ELR (cell line): ENCODE measurements at places on chromosomes 6 and 20.

DNA sequence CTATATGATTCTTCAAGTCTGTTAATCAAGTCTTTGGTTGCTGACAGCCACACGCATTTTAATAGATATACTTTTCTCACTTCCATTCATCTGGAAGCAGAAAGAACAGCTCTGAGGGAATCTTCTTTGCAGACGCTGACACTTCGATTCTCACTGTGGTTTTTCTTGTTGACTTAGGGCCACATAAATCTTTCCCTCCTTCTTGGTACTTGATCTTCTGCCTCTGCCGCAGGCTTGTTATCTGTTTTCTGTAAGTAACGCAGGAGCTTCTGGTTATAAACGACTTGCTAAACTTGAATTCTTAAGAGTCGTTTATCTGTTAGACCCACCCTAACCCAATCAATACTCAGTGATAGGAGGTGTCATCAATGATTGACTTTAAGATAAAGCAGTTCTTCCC lies 268.8 kb upstream of the SULF2 start:
- no peak for DNase-seq

DNA sequence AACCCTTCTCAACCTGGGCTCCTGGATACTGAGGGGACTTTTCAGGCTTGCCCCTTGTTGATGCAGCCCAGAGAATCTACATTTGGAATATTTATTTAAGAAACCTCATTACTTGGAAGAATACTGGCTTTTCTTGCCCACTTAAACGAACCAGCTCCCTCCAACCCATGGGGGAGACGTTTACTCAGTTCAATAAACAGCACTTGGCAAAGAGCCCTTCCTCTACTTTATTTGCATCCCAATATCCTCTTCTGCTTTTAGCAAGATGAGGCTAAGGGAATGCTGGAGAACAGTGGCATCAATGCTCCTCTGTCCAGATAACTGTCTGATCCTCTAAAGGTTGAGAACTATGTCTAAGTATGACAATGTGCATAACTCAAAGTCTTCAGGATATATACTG lies 22.2 kb downstream of the PTPRK start:
- no peak for DNase-seq

DNA sequence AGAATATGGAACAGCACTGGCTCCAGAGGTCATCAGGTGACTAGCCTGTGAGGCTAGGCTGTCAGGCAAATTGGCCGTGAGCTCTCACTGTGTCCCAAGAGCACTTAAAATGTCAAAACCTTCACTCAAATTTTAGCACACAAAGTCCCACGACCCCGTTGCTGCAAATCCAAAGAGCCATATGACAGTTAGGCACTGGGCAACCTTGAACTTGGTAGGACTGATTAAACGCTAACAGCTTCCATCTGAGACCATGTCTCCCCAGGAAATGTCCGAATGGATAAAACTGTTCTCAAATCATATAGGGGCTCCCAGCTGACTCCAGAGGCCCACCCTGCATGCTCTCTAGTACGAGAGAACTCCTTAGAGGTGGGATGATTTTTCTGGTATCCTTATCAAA lies 196.6 kb downstream of the PHACTR1 start:
- no peak for DNase-seq

- no peak for DNase-seq
Observed at GRCh38 chr6:33668914-33669313, 42.6 kb downstream of the UQCC2 start.

GRCh38 chr6:166625356-166625755 lies 1.7 kb downstream of the RPS6KA2 start:
- no peak for DNase-seq

- DNase-seq: no peak
Observed at GRCh38 chr20:20525214-20525613, 157.3 kb downstream of the INSM1 start.

GRCh38 chr6:101396548-101397173 lies 3.2 kb downstream of the GRIK2 start:
- peak; percentile 64 for DNase-seq

GRCh38 chr6:157235600-157236039 lies 87.7 kb downstream of the TMEM242 start:
- peak; percentile 69 for DNase-seq

GRCh38 chr6:37698264-37699137 lies 818 bp upstream of the MDGA1 start:
- DNase-seq: peak; percentile 71

- DNase-seq: no peak
Observed at GRCh38 chr20:24971376-24972101, 21.0 kb downstream of the APMAP start.

GRCh38 chr6:166836785-166837718 lies 119.3 kb downstream of the RNASET2 start:
- no peak for DNase-seq

- peak; percentile 67 for DNase-seq
Observed at GRCh38 chr6:143457563-143458359, 7.2 kb downstream of the PEX3 start.

- peak; percentile 21 for DNase-seq
Observed at GRCh38 chr20:45470262-45470931, 844 bp downstream of the WFDC2 start.

DNA sequence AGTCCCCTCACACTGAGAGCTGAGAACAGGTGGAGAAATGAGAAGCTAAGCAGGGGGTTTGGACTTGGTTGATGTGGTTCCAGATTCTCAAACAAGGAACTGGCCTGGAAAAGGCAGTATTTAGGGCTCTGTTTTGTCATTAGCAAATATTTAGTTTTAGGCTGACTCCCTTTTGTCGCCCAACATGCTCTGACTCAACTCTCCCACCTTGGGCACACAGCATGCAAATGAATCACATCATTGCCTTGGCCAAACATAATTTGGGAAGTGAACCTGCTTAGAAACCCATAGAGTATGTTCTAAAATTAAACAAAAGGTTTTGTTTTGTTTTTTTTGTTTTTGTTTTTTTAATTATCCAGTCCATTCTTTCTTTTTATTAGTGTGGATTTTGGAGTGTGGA lies 9.5 kb upstream of the UQCC2 start:
- DNase-seq: no peak

GRCh38 chr6:87029711-87030314 lies 65.1 kb downstream of the CGA start:
- DNase-seq: peak; percentile 70

DNA sequence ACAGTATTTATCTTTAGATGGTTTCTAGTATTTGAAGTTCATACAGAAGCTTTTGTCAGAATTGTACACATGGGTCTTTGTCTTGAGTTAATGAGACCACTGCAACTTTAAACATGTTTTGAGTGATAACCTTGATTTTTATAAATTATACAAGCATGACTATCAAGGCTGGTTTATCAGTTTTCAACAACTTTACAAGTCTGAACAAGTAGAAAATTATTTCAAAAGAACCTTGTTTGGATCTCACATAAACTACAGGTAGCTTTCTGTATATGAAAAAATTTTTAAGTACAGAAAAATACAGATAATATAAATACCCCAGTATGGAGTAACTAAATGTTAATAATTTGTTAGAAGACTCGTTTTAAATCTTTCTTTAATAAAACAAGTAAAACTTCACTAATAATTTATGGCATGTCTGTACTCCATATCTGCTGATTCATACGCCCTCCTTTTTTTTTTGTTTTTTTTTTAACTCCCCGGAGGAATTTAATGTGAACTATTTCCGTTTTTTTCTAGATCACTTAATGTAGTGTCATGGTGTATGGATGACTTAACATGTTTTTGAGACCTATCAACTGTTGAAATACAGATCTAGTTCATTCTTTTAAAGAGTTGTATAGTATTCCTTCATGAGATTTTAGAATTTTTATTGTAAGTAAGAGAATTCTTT lies 18.3 kb downstream of the VAPB start:
- peak; percentile 65 for DNase-seq

DNA sequence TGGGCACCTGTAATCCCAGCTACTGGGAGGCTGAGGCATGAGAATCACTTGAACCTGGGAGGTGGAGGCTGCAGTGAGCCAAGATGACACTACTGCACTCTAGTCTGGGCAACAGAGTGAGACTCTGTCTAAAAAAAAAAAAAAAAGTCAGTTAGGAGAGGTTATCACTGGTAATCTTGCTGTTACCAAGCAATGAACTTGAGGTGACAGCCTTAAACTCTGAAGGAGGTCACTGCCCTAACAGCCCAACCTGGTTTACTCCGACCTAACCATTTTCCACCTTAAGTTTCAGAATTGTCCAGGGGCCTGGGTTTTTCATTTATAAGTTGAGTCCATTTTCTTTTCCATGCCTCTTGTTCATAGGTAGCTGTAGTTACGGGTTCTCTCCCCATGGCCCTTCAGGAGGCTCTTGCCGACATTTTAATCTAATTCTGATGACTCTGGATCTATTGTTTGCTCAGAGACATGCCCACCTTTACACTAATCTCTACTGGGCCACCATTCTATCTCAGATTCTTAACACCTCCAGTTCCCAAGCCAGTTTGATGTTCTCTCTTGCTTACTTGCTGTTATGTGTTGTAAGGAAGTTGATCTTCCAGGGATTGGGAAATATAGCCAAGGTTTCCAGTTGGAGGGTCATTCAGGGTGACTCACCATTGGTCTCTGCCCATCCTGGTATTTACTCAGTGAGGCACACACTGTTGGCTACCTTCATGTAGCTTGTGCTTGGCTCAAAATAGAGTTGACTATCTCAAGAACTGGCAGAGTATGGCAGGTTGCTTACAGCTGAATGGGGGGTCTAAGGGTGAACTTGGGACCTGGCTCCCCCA lies 29.1 kb downstream of the SHLD1 start:
- DNase-seq: peak; percentile 56

- DNase-seq: no peak
Observed at GRCh38 chr6:112503091-112503596, 156.0 kb downstream of the RFPL4B start.

GRCh38 chr6:2748183-2748582 lies 2.5 kb downstream of the MYLK4 start:
- DNase-seq: no peak

- no peak for DNase-seq
Observed at GRCh38 chr6:161164182-161164625, 109.7 kb downstream of the AGPAT4 start.

DNA sequence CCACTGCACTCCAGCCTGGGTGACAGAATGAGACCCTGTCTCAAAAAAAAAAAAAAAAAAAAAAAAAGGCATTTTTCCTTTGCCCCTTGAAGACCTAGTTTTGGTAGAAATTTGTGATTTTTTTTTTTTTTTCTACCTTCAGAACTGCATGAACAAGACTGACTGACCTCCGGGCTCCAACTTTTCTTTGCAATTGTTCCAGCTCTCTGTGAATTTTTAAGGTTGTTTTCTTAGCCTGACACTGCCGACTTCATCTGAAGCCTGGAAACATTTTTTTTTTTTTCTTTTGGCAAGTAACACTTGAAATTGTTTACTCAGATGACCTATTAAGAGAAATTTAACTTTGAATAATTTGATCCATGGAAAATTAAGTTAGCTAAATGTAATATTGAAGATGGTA lies 73.0 kb downstream of the SLC24A3 start:
- no peak for DNase-seq

DNA sequence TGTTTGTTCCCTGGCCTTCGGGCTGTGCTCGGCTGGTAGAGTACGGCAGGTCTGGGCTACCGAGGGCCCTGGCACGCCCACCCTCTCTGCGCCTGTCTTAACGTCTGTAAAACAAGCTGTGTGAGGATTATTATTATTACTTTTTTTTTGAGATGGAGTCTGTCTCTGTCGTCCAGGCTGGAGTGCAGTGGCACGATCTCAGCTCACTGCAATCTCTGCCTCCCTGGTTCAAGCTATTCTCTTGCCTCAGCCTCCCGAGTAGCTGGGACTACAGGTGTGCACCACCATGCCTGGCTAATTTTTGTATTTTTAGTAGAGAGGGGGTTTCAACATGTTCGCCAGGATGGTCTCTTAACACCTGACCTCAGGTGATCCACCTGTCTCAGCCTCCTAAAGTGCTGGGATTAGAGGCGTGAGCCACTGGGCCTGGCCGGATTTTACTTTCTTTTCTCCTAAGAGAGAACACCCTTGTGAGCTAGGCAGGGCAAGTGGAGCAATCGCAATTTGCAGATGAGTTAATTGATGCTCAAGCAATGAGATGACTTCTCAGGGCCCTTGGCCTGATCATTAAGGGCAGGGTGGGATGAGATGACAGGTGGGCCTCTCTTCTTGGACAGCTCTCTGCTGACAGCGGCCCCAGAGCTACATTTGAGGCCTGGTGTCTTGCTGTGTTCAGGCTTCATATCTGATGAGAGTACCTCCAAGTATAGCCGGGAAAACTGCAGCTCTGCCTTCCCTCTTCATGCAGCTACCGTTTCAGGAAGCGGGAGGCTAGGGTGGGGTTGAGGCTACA lies 859 bp upstream of the SMIM29 start:
- DNase-seq: no peak

DNA sequence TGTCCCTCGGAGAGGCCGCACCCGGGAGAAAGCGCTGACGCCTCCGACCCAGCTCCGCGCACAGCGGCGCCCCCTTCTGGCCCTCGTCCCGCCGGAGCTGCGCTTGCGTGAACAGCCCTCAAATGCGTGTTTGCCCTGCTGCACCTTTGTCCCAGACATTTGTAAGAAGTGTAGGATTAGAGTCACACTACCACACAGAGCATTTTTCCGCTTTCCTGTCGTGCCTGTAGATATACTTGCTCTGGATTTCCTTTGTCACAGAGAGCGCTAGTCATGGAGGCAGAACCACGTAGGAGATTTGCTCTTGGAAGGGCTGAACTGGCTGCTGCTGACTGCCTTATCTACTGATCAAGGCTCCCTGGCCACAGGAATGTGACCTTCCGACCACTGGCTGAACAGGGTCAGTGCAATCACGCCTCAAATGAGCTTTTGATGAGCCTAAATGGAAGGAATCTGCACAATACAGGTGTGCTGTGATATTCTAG lies 62.3 kb downstream of the PAX1 start:
- no peak for DNase-seq

- DNase-seq: no peak
Observed at GRCh38 chr20:11794525-11794924, 123.2 kb upstream of the BTBD3 start.

GRCh38 chr6:128364766-128365519 lies 155.5 kb downstream of the PTPRK start:
- no peak for DNase-seq

DNA sequence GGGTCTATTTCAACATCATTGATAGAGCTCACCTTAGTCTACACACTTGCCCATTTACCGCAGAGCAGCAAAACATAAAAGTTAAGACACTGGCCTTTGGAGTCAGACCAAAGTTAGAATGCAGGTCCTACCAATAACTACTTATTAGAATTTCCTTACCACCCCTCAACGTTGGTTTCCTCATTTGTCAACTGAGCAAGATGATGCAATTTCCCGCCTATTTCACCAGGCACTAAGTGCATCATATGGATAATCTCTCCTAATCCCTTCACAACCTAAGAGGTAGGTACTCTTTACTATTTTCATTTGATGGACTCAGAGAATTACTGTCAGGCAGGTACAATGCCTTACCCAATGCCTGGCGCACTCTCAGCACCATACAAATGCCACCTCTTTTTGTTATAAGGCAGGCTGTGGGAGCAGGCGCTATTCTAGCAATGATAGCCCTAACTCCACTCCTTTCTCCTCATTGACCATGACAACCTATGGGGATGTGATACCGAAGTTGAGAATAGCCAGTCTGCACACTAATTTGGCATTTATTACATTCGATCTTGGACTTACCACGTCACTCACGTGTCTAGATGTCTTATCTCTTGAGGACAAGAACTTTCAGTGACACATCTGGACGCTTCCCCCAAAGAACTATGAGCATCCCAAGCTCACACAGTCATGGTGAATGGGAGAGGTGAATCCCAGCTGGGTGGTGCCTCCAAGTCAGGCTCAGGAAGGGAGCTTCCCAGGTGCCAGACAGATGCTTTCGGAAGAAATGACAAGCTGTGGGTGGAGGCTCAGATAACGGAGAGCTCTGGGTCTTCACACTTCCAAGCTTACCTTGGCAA lies 128.1 kb upstream of the STMND1 start:
- no peak for DNase-seq
